ENCODE measurements at places on chromosomes 5 and 9.
A peak's percentile ranks its signal among the peaks of the same experiment; 100 is the strongest.

DNA sequence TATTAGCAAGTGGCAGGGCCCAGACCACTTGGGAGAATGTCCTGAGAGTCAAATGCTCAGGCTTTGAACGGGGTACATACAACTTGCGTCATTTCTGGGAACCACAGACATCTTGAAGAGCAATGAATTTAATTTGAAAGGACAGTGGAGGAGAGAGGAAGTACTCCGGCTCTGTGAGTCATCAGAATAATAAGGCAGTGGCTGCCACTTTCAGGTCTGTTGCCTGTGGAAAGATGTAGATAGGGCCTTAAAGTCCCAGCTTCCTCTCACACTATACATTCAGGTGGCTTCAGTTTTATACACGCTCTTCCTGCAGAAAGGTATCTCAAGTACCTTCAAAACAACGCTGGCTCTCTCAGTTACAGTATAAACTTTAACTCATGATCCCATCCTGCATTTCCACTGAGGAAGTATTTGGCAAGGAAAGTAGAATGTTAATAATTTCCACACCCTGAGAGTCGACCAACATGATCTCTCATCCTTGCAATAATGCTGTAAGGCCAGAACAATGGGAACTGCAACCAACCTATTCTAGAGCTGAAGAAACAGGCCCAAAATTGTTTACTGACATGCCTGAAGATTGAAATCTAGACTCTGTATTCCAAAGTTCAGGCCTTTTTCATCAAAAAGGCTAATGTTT, 6.8 kb upstream of the PRUNE2 start:
- DNase-seq = peak; percentile 60

DNA sequence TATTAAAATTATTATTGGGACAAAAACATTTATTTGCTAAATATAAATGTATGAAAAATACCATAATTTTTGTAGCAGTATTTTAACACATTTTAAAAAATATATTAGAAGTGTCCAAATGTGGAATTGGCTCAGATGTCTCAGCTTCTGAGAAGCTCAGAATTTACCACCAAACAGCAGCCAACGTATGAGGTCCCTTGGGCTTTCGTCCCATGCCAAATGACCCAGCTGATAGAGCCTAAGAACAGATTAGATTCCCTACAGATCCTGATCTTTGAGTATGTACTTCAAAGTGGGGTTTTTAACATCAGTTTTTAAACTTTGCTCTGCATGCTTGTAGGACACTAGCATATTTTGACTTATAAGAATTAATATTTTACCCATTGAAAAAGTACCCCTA, 77.3 kb upstream of the RPS23 start:
- no peak for DNase-seq

DNA sequence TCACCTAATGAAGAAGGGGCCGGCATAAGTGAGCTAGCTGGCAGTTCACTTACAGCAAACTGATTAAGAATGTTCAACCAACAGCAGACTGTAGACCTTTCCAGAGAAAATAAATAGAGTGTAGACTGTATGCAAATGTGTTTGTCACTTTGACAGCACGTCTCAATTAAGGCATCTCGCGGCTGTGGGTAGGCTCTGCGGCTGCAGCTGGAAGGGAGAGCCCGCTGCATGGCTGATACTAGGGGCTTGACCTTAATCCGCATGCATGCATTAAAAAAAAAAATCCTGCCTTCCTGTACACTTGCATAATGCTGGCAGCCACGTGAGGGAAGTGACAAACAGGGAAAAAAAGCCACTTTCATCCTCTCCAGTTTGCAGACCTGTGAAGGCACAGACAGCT, 82.3 kb downstream of the CRB2 start:
- DNase-seq = no peak

DNA sequence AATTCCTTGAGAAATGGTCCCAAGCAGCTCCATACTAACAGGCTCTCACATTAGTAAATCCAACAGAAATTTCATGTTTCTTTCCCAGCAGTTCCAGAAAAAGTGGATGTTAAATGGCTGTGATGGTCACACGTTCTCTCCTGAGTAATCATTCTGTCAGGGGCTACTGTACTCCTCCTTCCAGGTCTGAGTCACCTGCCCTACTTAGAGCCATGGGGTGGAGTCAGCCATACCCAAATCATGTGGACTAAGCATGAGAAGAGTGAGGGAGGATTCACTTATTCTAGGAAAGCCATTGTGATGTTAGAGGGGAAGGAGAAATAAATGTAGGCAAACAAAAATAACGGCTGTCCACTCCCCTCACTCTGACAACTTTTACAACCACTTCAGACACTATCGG, 547.2 kb downstream of the CSNK1G3 start:
- no peak for DNase-seq

Data from AG08395 (cell line).